ENCODE measurements at places on chromosomes 11 and 22.

- no peak for DNase-seq
Measured at GRCh38 chr11:102050927-102051575, 3.8 kb downstream of the CFAP300 start.

DNA sequence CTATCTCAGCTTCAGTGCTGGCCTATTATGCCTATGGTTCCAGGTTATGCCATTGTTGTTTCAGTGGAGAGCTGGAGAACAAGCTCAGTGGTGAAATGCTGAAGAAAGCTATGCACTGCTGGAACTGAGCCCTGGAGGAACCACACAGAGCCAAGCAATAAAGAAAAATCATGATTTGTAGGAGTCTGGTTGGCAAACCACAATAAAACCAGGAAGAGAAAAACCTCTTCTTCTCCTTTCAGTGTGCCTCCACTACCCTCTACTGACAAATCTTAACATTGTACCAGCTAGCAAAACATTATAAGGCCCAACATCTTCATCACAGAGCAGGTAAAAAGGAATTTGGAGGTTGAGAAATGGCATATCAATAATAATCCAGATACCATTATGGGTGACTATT, 5.3 kb downstream of the OR51F2 start:
- no peak for DNase-seq

- no peak for DNase-seq
Measured at GRCh38 chr11:120219232-120219937, 8.6 kb downstream of the OAF start.

DNA sequence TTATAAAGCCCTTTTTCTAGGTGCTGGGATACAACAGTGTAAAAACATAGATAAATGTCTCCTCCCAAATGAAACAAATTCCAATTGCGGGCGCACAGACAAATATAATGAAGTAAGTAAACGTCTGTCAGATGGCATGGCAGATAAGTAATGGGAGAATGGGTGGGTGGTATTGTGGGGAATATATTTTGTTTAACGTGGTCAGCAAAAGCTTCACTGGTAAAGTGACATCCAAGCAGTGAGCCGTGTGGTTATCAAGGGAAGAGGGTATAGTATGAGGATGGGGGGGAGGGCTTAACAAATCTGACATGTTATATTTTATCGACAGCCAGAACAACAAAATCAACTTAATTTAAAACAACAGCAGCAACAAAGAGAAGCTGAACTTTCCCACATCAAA, 1.2 kb downstream of the SVIP start:
- DNase-seq, result no peak

GRCh38 chr11:35736952-35737351, 74.4 kb downstream of the TRIM44 start:
- DNase-seq, result no peak

DNA sequence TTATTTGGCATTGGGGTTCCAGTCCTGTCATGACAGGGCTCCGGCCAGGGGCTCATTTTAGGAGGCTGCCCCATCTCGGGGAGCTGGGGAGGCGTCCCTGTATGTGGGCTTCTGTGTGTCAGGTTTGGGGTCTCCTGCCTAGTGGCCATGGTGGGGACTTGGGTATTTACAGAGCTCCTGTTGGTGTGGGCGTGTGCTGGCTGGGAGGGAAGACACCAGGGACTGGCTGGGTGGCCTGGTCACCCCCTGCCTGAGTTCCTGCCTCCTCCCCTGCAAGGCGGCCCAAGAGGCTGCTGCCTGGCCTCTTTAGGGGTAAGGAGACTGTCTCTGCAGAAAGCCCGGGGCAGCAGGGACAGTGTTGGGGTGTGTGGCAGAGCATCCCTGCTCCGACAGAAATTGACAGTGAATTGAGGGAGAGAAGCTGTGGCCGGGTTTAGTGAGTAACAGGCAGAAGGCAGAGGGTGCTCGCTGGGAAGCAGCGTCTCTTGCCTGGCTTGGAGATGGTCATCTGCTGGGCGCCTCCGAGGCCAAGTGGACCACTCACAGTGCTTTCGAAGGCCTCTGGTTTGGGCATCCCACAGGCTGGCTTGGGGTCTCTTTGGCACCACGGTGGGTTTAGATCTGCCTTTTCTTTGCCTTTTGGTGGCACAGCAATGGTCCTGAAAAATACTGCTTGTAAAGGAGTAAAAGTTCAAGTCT, 40.3 kb upstream of the GRAMD4 start:
- no peak for DNase-seq

GRCh38 chr11:110173811-110174644, 80.8 kb downstream of the ZC3H12C start:
- no peak for DNase-seq

GRCh38 chr22:47691152-47691895, 928.9 kb downstream of the TBC1D22A start:
- no peak for DNase-seq

DNA sequence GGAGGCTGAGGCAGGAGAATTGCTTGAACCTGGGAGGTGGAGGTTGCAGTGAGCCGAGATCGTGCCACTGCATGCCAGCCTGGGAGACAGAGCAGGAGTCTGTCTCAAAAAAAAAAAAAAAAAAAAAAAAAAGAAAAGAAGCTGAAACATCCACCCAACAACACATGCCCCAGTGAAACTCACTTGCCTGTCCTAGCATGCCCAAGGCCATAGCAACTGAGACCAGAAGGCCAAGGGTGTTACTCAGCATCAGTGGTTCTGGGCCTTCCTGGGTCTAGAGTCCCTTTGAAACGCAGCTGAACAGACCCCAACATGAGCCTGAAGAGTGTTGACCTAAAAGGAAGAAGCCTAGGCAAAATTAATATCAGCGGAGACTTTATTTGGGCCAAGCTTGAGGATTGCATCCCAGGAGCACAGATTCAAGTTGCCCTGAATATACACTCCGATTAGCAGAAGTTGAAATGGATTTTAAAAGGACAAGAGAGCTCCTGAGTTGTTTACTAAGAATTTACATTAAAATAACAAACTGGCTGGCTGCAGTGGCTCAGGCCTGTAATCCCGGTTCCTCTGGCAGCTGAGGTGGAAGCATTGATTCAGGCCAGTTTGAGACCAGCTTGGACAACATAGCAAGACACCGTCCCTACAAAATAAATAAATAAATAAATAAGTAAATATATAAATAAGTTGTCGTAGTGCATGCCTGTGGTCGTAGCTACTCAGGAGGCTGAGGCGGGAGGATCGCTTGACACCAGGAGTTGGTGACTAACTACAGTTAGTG, 7.0 kb downstream of the PRDX5 start:
- DNase-seq, result no peak

DNA sequence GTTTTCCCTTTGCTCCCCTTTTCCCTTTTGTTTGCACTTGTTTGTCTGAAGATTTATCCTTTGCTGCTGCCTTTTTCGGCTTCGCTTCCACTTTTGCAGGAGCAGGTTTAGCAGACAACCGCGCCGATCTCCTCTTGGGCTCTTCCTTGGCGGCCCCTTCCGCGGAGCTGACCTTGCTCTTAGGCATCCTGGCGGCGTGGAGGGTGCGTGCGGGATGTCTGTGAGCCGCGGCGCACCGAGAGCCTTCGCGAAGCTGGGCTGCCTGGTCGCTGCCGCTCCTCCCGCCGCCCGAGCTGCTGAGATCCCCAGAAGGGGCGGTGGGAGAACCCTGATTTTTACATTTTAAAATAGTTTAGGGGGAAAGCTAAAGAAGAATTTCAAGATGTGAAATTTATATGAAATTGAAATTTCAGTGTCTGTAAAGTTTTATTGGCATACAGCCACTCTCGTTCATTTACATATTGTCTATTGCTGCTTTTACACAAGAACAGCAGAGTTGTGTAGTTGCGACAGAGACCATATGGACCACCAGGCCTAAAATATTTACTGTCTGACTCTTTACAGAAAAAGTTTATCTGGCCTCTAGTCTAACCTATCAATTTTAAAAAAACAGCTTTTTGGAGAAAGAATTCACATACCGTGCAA, 105.2 kb upstream of the RRM1 start:
- DNase-seq, result no peak

DNA sequence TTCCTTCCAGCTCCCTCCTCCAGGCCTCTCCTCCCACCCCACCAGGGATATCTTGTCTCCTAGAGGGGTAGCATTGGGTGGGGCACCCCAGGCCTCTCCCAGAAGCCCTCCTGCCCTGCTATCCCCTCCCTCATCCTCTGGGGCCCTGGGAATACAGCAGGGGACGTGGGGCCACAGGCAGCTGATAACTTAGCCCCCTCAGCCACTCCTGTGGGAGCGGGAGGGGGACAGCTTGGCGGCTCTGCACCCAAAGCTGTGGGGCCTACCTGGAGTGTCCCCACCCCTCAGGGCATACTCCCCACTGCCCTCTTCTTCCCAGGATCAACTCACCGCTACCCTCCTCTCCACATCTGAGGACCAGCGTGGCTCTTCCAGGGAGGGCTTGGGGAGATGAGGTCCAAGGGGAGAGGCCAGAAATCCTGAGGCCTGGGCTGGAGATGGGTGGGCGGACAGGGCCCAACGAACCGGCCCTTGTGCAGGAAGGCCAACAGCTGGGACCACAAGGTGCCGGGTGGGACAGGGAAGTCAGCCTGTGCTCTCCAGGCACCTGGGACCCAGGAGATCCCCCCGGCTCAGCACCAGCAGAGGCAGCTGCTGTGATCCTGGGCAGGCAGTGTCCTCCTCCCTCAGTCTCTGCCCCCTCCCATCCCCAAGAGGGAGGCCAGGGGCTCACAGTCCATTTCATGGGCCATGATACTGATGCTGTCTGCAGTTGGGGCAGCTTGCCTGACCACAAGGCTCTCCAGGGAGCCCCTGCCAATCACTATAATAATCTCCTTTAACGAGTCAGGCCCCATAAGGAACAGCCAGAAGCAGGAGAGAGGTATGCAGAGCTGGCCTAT, 23.2 kb downstream of the NEAT1 start:
- no peak for DNase-seq

DNA sequence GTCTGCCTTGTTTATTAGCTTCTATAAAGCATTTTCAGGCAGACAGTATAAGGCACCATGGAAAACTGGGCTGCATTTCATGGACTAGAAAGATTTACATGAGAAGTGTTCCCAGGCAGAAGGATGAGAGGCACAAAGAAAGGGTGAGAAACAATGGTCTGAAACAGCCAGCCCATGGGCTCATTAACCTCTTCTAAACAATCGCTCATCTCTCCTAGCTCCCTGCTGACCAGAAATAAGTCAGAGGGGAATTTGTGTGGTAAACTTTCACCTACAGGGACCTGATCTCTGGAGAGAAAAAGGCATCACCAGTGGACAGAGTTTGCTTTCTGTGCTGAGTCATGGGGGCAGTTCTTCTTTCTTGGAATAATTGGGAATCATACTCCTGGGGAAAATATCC, 51.8 kb upstream of the KIRREL3 start:
- DNase-seq, result no peak

DNA sequence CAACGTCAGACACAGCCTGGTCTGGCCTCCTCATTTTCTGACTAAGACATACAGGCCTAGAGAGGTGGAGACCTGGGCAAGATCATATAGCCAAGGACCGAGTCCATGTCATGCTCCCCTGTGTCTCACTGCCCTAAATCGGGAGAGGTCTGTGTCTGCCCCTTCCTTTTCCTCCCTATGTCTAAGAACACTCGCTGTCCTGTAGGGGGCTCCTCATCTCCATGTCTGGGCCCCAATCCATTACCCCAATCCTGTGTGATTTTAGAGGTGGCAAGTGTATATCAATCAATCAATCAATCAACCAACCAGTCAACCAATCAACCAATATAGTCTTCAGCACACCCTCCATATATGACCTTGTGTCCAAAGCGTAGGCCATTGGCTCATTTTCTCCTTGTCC, 125.7 kb downstream of the KIRREL3 start:
- DNase-seq, result no peak

DNA sequence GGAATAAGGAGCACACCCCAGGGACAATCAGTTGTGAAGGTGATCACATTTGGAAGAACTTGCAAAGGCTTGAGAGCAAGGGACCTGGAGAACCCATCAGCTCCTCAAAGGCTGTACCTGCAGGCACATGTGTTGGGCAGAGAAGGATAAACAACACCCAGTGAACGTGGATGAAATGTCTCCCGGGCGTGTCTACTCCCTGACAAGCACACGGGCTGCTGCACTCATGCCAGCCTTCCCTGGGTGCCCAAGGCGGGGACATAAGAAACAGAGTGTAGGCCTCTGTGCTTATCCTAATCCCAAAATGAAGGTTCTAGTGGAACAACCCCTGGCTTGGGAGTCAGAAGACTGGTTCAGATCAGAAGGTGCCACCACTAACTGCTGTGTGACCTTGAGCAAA, 46.7 kb downstream of the DSCAML1 start:
- DNase-seq, result no peak

DNA sequence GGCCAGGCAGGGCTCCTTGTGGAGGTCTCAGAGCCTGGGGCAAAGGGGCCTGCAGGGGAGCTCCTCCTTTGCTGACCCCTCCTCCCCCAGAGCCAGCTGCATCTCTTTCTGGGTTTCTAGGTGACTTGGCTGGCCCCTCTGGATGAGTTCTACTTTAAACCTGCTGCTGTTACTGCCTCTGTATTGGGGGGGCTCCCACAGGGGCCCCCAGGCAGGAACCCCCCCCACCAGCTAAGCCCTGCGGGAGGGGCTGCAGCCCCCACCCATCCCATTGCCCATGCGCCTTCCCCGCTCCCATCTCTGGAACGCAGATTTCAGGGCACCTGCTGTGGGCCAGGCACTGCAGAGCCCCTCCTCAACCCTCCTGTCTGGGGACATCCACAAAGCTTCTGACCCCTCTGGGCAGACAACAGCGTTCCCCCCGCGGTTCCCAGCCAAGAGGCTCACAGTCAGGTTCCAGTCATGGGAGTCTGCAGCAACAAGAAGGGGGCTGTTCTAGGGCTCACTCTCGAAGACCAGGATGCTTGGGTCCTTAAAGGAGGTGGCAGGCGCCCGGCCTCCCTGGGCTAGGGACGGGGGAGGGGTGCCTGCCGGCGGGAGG, 815 bp upstream of the PLCB3 start:
- DNase-seq, result no peak

DNA sequence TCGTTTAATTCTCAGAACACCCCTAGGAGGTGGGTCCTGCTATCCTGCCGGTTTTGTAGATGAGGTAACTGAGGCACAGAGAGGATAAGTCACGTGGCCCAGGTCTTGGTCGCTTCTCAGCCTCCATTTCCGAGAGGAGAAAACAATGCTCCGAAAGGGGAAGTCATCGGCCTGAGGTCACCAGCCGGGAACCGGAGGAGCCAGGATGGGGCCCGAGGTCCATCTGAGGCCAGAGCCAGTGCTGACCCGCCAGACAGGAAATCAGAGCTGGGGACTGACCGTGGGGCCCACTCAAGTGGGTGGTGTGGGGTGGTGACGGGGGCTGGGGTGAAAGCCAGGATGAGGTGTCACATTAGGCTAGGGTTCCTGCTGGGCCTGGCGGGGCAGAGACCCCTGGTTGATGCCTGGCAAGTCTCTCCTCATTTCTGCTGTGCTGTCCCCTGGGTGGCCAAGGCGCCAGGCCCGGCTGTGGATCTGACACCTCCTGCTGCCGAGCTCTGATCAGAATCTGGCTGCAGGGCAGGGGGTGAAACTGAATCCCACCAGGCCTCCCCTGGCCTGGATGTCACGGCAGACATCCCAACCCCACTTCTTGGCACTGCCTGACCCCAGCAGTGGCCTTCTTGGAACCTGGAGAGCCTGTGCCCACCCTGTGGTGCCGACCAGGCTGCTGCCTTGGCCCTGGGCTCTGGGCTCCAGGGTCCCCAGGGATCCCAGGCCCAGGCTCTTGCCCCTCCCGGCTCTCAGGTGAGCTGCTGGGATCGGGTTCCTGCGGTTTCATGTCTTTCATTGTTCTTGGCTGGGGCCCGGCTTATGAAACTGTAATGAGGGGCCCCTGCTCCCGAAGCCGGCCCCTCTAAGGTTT, 12.0 kb downstream of the TRIOBP start:
- no peak for DNase-seq
